ENCODE measurements at places on chromosomes 7 and 10.
A peak's percentile ranks its signal among the peaks of the same experiment; 100 is the strongest.

GRCh38 chr7:140672382-140673062 is at the start of gene ADCK2:
TSS of gene ADCK2 (plus strand) at chr7:140672945. CDS start at chr7:140673331, 386 bp downstream.
- peak; percentile 80 for DNase-seq

- no peak for DNase-seq
These were observed 14.9 kb downstream of the SFTPD start for GRCh38 chr10:79933961-79934360.

GRCh38 chr7:47670729-47671128 is 88.8 kb upstream of the TNS3 start:
- DNase-seq = no peak

DNA sequence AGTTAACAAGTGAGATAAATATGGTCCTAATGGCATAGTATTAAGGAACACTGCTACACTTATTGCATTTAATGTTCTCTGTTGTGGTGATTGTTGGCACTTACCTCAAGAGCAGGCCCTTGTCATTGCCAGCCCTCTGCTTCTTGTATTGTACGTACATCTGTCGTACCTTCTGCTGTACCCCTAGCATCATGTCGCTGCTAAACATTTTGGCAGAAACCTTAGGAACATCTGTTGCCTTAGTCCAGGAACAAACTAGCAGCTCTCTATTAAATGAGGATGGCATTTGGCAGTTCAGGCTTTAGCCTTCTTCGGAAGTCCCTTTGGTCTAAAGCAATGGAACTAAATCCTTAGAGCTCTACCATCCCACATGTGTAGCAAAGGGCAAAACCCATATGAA is 47.6 kb downstream of the PRKG1 start:
- DNase-seq = no peak

DNA sequence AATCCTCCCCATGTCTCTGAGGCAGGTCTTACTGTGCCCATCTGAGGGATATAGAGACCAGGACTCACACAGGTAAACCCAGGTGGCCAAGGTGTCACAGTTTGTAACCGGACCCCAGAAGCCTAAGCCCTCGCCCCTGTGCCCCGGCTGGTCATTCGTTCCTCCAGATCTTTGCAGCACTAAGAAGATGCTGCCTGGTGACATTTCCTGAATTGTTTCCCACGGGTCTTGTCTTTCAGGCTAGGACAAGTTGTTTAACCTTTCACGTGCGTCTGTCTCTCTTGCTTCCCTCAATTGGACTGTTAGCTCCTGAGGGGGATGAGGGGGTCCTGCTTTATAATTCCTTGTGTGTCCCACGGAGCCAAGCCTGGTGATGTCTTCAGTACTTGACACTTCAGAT is 158.0 kb downstream of the KCNMA1 start:
- DNase-seq = no peak

DNA sequence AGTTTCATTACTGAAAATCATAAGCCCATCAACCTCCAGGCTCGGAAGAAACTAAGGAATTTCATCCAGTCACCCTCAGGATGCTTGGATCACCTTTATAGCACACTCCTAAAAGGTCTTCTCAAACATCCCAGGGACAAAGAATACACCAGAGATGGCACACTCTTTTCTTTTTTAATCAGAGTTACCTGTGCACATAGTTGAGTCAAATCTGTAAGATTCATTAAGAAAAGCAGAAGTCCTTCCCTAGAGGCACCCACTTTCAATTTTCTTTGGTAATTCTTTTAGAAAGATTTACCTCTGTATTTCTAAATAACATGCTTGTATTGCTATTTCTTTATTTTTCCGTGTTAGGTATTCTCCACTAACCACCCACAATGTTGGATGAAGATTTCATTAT is 50.6 kb upstream of the IL6 start:
- DNase-seq = no peak

DNA sequence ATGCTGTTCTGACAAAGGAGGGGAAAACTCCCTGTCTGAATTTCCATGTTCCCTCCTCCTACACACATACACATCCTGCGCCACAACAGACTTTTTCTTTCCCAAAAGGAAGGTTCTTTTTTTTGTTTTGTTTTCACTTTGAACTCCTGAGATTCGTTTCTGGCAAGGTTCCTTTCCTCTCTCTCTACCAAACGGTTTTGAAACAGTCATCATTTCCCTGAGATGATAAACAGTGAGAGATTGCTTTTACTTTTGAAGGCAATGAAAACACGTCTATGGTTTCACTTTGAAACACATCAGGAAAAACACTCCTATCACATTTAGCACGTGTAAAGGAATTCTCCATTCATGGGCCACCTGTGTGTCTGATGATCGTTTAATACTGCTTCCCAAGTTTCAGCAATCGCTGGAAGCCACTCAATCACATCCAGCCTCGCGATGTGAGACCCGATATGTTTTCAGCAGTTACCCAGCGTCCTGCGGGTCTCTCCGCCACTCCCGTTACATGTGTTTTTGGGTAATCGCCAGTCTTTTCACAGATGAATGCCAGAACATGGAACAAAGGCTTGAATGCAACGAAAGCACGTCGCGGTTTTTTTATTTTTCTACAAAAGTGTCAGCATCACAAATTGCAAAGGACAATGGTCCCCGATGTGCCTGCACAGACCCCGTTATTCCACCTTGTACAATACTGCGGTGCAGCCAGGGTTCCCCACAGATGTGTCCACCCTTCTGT is 62.8 kb upstream of the CUX1 start:
- DNase-seq = no peak

DNA sequence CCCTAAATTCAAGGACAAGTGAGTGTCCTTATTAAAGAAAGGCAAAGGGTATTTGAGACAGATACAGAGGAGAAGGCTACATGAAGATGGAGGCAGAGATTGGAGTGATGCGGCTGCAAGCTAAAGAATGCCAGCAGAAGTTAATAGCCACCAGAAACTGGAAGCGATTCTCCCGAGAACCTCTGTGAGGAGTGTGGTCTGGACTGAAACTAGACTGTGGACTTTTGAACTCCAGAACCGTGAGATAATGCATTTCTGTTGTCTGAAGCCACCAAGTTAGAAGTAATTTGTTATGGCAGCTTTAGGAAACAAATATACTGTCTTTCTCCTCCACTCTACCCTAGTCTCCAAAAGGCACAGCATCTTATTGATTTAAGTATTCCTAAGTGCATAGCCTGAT is 80.3 kb upstream of the CREB5 start:
- DNase-seq = no peak

DNA sequence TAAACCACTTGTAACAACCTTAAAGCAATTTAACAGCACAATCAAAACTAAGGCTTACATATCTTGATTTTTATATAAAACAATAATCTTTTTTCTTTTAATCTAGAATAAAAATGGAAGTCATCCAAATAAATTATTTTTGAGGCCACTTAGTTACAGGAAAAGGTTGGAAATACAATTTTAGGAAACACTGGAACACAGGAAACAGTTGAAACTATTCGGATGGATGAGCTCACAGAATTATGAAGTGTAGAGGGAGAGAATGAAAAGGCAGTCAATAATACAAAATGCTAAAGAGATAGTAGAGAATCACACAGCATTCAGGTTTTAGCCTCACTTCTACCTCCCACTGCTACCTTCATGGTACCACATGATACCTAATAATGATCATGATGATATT is 124.2 kb downstream of the SEMA3D start:
- DNase-seq = no peak

DNA sequence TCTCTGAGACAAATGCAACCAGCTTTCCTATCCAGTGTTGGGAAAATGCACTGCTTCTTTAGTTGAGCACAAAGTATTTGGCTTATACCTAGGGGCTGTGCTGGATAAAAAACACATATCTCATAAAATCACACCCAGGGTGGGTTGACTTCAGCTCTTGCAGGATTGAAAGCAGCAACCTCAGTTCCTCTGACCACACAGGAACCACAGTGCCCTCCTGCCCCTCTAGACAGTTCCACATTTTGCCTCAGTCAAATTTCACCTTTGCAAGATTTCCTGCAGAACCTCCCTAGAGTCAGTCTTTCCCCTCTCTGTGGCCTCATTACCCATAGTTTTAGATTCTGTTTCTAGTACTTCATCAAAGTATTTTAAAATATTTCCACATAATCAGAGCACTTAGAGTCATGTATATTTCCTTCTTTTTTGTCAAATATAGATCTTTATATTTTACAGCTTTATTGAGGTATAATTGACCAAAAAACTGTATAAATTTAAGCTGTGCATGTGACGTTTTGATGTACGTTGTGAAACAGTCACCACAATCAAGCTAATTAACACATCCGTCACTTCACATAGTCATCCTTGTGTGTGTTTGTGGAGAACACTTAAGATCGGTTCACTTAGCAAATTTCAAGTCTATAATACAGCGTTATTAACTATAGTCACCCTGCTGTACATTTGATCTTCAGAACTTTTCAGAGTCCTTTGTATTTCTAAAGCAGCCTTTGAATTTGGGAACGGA is 37.0 kb upstream of the EGR2 start:
- no peak for DNase-seq

DNA sequence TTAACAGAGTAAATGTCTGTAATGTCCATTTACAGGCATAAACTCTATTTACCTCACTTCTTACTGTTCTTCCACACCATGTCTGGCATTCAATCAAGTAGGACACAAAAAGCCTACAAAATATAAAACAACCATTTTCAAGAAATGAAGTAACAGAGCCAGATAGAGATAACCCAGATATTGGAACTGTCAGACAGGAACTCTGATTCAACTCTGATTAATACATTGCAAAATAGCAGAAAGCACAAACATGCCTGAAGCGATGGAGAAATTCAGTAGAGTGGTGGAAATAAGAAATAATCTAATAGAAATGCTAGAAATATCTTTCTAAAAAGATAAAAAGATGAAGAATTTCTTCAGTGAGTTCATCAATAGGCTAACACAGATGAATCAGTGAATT is 964.4 kb downstream of the PCDH15 start:
- DNase-seq = no peak

GRCh38 chr7:92652536-92652935 is 62.3 kb upstream of the FAM133B start:
- DNase-seq = no peak

DNA sequence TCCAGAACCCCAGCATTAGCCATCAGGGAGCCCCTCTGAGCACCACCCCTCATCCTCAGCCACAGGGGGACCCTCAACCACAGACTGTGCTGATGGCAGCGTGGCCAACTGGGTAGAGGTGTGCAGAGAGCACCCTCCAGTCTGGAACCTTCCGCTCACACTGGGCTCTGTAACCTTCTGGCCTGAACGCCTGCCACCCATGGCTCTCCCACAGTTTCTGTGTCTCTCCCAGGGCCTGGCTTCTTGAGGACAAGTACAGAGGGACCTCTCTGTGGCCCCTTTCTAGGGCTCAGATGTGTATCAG is 503.0 kb upstream of the MGMT start:
- no peak for DNase-seq

DNA sequence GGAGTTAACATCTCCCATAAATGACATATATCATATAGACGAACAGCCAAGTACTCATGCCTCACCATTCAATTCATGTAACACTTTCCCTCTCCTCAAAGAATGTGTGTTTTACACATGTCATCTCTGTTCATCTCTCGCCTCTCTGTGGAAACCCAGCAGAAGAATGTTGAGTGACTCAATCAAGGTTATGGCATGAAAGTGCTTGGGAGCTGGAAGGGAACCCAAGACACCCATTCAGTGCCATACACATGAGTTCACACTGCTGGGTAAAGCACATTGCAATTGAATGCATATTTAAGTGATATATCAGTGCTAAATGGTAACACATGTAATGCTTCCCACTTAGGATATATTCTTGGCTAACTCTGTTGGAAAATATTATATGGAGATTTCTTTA is 322.9 kb downstream of the PTEN start:
- no peak for DNase-seq

- no peak for DNase-seq
These were observed 1257.8 kb upstream of the SORCS1 start for GRCh38 chr10:108422286-108422685.

DNA sequence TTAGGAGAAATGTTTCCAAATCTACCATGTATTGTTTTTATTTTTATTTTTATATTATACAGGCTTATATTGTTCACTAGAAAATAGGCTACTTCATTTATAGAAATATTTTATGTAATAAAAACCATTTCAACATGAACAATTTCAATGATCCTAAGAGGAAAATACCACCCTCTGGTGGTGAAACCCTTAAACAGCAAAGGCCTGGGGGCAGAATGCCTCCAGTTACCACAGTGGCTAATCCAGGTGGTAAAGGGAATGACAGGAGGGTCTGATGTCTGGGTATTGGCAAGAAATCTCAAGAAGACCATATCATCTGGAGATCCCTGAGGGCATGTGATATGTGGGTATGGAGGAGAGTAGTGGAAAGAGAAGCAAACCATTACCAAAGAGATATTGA is 19.3 kb downstream of the MACC1 start:
- DNase-seq = no peak

GRCh38 chr10:106746868-106747267 is 417.6 kb downstream of the SORCS1 start:
- no peak for DNase-seq

- DNase-seq = no peak
These were observed 38.0 kb downstream of the INPP5A start for GRCh38 chr10:132575320-132576201.

- DNase-seq = peak; percentile 63
These were observed 920 bp downstream of the PRLHR start for GRCh38 chr10:118594392-118595063.

GRCh38 chr7:99126921-99127553 is 16.9 kb downstream of the SMURF1 start:
- DNase-seq = no peak

- DNase-seq = peak; percentile 28
These were observed 669 bp downstream of the PI4K2A start for GRCh38 chr10:97640868-97641811.

- no peak for DNase-seq
These were observed 70.0 kb downstream of the CABCOCO1 start for GRCh38 chr10:61732629-61733278.

- DNase-seq = peak; percentile 21
These were observed 2.3 kb downstream of the IGF2BP3 start for GRCh38 chr7:23467806-23468525.

- no peak for DNase-seq
These were observed 43.2 kb downstream of the INSYN2A start for GRCh38 chr10:127153181-127153580.

DNA sequence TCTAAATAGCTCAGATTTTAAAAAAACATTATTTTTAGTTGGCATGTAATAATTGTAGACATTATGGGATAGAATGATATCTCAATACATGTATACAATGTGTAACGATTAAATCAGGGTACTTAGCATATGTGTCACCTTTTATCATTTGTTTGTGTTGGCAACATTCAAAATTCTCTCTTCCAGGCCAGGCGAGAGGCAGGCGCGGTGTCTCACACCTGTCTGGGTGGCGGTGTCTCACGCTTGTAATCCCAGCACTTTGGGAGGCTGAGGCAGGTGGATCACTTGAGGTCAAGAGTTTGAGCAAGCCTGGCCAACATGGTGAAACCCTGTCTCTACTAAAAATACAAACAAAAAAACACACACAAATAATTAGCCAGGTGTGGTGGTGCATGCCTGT is 151.7 kb downstream of the RTKN2 start:
- DNase-seq = no peak

GRCh38 chr7:101935521-101936141 is 118.2 kb downstream of the CUX1 start:
- DNase-seq = no peak

GRCh38 chr10:45282061-45282460 is 33.3 kb downstream of the OR13A1 start:
- no peak for DNase-seq

Measured in CD4-positive, alpha-beta T cell treated with Interleukin-17A for 4 hours (primary cell).